Transverse colon (tissue), 4 donors: ENCODE measurements at places on chromosomes 7 and 10. TPM values are rescaled to one million over a fixed set of nuclear protein-coding genes. Genes with fewer than 3 reads are reported as not detected.

Gene PRKRIP1
- 97.3 TPM for total RNA-seq

Gene ZNF503
- 17.9 TPM for total RNA-seq

Gene ZNF92
- total RNA-seq = 11.0 TPM

Gene TFR2
- 0.60 TPM for total RNA-seq

Gene CPN1
- total RNA-seq = not detected

Gene ZNF727
- total RNA-seq = not detected

Gene GOLGA7B
- not detected for total RNA-seq

Gene TUBB8
- not detected for total RNA-seq

Gene H2BK1
- total RNA-seq = not detected

Gene HOXA9
- 58.9 TPM for total RNA-seq

Gene GJD4
- not detected for total RNA-seq

Gene AFAP1L2
- total RNA-seq = 42.6 TPM

Gene DRGX
- 0.37 TPM for total RNA-seq

Gene SPDYE11
- total RNA-seq = not detected

Gene ZNF488
- total RNA-seq = not detected

Gene ACSM6
- not detected for total RNA-seq

Gene CCDC146
- total RNA-seq = 21.1 TPM

Gene CLEC2L
- total RNA-seq = not detected

Gene PRKAR2B
- total RNA-seq = 17.0 TPM

Gene VSTM4
- total RNA-seq = 6.0 TPM

Gene ASIC3
- 4.3 TPM for total RNA-seq

Gene HGF
- total RNA-seq = 1.7 TPM

Gene ALOX5
- total RNA-seq = 19.4 TPM

Gene PON1
- total RNA-seq = not detected

Gene FZD1
- total RNA-seq = 8.0 TPM

Gene CYP17A1
- not detected for total RNA-seq

Gene SMNDC1
- 15.7 TPM for total RNA-seq

Gene DPP6
- total RNA-seq = 1.8 TPM

Gene LMOD2
- total RNA-seq = not detected

Gene HPS1
- total RNA-seq = 79.2 TPM

Gene NPY
- not detected for total RNA-seq

Gene PPP1R3C
- total RNA-seq = 3.7 TPM

Gene CPEB3
- 14.0 TPM for total RNA-seq

Gene PLEKHS1
- 1.4 TPM for total RNA-seq

Gene FAM25A
- not detected for total RNA-seq

Gene NPY4R
- 2.7 TPM for total RNA-seq

Gene NPFFR1
- total RNA-seq = 0.16 TPM

Gene WNT2
- total RNA-seq = not detected

Gene OR13A1
- total RNA-seq = not detected
